ENCODE measurements at places on chromosomes 1 and 21.

- DNase-seq, result no peak
Measured at GRCh38 chr1:171801487-171801891, 20.0 kb downstream of the METTL13 start.

DNA sequence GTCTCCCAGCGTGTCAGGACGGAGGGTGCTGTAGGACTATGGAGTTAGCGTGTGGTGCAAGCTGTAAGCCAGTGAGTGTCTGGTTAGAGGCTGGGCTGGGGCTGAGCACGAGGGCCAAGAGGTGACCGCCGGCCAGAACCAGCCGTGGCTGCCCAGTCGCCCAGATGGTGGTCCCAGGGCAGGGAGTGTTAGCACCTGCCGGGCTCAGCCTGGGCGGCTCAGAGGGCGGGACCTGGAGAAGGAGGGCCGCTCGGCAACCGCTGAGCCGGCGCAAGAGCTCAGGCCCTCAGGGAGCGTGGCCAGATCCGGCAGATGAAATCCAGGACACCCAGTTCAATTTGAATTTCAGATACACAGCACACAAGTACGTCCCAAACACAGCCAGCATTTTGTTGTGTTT lies 87.9 kb downstream of the PRDM16 start:
- no peak for DNase-seq

DNA sequence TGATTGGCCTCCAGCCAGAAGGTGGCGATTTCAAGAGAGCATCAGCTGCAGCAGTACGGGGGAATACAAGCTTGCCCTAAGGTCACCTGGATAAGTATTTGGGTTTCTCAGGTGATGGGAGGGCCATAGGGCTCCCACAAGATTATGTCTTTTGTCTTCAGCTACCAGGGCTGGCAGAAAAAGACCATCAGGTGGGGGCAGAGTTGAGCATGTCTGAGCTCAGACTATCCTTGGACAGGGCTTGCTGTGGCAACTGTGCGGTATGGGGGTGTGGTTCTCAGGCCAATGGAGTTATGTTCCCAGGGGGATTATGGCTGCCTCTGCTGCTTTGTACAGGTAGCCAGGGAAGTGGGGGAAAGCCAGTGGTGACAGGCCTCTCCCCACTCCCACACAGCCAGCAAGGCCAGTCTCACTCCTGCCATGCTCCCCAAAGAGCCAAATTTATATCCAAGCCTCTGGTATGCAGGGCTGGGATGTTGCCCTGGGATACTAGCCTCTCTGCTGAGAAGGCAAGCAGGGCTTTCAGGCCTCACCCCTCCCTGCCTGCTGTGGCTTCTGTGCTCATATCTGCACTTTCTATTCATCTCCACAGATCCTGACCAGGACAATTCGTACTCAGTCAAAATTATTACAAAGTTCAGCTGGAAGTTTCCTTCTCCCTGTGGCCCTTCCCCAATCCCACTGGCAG lies 26.6 kb upstream of the CD84 start:
- no peak for DNase-seq

GRCh38 chr1:239426821-239427475 lies 40.6 kb downstream of the CHRM3 start:
- no peak for DNase-seq

DNA sequence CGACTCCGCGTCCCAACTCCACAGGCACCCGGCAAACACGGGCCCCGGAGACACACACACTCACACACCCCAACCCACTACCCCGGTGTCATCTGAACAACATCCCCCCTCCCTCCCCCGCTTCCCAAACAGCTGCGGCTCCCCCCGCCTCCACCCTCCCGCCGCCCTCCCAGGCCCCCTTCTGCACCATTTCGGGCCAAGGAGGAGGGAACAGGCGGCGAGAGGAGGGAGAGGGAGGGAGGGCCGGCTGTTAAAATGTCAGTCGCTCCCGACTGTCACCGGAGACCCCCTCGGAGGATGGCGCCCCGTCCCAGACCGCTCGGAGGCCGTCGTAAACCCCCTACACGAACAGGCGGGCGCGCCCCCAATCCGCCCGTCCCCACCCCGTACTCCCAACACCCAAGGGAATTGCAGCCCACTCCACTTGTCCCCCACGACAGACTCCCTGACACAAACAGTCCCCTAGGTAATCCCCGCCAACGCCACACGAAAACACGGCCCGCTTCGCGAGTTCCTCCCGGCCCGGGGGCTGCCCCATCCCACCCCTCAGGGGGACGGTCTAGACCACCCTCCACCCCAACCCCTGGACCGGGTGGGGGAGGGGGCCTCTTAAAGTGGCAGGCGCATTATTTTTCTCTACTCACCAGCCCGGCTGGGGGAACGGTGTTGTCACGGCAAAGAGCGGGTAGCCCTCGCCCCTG lies 583 bp downstream of the MEF2D start:
- DNase-seq, result no peak

GRCh38 chr1:7247158-7247557 lies 461.9 kb downstream of the CAMTA1 start:
- DNase-seq, result no peak

DNA sequence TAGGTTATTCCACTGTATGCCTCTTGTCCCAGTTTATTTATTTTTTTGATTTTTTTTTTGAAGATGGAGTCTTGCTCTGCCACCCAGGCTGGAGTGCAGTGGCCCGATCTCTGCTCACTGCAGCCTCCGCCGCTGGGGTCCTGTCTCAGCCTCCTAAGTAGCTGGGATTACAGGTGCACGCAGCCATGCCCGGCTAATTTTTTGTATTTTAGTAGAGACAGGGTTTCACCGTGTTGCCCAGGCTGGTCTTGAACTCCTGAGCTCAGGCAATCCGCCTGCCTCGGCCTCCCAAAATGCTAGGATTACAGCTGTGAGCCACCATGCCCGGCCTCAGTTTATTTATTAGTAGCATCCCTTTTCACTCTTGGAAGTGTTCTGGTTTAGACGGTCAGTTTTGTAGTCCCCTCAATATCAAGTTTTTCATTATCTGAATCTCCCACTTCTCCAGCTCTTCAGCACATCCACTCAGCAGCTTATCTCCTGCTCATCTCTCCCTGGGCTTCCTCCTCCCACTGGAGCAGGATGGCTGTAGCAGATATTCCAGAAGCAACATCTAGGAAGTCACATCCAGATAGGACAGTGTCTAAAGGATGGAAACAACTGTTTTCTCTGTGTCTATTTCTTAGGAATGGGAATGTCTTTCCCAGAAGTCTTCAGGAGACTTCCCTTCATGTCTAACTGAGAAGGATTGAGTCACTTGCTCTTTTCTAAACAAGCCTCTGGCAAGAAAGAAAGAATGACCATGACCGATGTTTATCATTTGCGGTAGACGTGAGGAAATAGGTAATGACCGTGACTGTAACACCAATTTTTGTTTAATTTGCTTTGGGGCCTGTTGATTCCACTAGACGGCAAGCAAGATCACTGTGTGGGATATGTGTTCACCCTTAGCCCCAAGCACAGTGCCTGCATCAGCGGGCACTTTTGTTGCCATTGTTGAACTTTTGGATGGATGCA lies 14.4 kb downstream of the CCDC190 start:
- no peak for DNase-seq

DNA sequence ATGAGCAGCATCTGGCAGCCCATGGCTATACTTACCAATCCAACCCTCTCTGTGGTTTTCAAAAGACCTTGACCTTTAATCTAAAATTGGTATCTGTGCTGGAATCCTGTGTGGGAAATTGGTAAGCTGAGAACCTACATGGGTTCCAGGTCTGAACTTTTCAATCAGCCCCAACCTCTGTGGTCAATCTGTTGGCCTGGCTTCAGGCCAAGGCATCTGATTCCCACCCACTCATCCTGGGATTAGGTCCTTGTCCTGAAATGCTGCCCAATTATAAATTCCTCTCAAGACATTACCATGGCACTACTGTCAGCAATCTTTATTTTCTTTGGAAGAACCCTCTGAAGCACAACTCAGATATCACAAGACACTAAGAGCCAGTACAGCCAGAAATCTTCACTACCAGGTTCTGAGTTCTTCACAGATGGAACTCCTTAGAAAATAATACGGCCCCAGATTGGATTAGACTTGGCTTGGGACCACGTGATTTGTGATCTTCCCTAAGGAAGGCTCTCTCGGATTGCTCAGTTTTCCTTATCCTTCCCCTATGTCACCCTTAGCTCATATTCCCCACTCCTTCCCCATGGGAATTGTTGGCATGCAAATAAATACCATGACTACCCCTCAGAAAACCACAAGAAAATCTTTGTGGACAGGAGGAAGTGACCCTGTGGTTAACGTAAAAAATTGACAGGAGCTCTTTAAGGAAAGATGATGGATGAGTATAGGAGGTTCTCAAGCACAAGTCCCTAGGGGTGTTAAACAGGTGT lies 207.9 kb upstream of the ST6GALNAC5 start:
- DNase-seq, result no peak

DNA sequence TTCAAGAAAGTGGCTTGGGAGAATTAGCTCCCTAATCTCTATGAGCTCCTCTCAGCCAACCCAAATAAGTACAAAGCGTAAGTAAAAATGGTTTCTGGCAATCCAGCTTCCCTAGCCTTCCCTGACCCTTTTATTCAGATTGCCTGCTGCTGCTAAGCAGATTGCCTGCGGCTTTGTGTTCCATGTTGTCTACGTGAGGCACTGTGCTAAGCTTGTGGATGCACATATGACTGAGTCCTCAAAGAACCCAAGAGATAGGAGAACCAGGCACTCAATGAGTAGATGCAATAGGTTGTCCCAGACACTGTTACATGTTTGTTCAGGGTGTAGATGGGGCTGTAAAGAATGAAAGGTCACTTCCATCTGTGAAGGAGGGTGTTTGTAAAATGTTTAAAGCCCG lies 6.3 kb upstream of the OSBPL9 start:
- no peak for DNase-seq

DNA sequence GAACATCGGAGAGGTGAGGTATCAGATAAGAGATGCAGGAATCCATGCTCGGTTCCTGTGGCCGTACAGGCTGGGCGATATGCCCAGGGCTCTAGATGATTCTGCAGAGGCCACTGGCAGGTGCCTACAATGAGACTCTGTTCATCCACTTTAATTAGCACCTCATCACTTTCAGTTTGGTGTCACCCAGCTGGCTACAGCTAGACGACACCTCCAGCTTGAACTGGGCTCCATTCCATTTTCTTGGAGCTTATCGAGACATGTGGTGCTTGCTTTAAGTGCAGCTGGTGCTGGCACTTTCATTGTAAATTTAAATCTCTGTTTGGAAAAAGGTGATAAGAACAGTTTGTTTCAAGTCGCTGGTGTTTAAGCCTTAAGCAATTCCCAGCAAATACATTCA lies 322.5 kb upstream of the ADGRL2 start:
- DNase-seq, result no peak

DNA sequence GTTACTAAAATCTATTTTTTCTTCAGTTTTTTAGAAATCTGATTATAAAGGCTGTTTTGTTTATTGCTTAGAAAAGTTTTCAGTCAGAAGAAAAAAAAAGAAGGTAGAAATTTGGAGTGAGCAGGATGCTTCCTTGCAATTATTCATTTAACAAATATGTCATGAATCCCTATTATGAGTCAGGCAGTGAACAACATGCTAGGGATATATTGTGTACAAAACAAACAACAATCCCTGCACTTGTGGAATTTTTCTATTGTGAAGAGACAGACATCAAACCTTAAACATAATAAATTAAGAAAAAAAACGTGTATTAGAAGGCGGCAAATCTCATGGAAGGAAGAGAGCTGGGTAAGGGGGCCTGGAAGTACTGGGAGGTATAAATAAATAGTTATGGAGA lies 664.1 kb upstream of the CAMK1G start:
- DNase-seq, result no peak

DNA sequence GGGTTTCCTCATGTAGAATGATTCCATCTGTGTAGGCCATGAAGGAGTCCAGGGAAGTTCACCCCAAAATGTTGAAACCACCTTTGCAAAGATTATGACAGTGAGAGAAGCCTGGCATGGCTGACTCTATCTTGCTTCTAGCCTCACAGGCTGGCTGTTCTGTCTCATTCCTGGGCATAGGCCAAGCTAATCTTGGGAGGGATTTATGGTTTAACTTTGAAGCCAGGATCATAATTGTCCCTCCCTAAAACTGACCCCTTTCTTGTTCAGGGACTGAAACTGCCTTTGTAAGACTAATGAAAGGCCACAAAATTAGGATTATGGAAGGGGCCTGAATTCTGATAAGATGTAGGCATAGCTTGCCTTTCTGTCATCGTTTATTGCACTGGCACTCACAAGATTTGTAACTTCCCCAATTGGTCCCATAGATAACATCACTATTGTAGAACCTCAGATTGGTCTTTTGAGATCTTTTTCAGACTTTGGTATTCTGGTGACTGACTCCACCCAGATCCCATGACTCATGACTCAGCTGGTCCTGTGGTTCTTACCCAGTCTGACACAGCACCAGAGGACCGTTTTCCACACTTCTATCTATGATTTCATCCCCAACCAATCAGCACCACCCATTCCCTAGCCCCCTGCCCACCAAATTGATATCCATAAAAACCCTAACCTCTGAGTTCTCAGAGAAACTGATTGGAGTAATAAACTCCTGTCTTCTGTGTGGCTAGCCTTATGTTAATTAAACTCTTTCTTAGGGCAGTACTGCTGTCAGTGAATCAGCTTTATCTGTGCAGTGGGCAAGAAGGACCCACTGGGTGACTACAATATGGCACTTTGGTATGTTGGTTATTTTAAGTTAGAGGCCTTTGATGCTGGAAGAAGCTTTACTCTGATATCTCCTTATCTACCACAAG lies 13.6 kb upstream of the LAMTOR5 start:
- peak; percentile 36 for DNase-seq

GRCh38 chr1:168190403-168190802 lies 11.6 kb downstream of the TIPRL start:
- DNase-seq, result no peak

DNA sequence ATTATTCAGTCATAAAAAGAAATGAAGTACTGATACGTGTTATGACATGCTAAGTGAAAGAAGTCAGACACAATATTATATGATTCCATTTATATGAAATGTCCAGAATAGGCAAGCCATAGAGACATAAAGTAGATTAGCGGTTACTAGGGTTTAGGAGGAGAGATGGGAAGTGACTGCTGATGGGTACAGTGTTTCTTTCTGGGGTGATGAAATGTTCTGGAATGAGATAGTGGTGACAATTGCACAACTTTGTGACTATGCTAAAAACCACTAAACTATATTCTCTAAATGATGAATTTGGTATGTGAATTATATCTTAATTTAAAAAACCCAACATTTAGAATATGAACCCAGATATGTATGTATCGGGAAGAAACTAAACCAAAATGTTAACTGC lies 27.6 kb downstream of the IPP start:
- peak; percentile 36 for DNase-seq

GRCh38 chr21:16407403-16408240 lies 677.8 kb downstream of the USP25 start:
- no peak for DNase-seq
